Activated T-helper 17 cell treated with anti-CD3 and anti-CD28 coated beads, Interleukin-2, amount 50 U/mL, for 72 hours (primary cell): ENCODE measurements at places on chromosomes 7 and 10. TPM values are rescaled to one million over a fixed set of nuclear protein-coding genes. Genes with fewer than 3 reads are reported as not detected.

DNA sequence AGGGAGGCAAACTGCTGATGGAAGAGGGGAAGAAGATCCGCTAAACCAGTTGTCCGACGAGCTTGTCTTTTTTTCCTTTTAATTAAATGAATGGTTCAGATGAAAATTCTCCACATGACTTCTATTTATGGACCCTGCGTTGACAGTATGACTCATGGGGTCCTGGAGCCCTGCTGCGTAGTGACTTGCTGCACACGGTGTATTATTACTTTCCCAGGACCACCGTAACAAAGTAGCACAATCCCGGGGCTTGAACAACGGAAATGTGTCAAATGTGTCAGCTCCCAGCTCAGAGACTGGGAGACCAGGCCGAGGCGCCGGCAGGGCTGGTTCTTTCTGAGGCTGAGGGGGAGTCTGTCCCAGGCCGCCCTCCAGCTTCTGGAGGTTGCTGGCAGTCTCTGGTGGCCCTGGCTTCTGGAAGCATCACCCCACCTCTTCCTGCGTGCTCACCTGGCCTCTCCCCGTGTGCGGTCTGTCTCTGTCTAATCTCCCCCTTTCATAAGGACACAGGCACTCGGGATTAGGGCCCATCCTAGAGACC, 33.8 kb upstream of the MNX1 start:
- no peak for ATAC-seq

DNA sequence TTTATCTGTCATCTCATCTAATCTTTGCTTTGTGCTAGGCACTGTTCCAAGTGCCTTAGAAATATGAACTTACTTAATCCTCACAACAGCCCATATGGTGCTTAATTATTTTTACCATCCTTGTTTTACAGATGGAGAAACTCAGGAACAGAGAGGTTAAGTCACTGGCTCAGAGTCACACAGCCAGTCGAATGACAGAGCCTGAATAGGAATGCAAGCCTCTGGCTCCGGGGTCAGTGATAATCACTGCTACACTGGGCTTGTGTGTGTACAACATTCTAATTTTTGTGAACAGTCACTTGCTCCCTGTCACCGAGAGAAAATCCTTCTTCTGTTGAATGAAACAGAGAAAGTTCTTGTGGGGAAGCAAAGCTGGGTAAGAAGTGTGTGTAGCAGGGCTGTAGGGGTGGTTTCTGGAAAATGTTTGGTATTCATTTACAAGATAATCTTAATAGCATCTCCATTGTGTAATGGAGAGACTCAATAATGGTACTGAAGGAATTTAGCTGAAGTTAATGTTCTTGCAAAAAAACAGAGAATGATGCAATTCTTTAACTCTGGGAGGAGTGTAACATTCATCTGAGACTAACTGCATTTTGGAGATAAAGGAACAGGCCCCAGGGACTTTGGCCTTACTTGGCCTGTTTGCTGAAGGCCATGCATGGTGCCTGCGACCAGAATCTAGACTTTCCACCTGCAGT, 290.6 kb downstream of the FRMD4A start:
- no peak for ATAC-seq

MKX gene
- 0.11 TPM for total RNA-seq

DNA sequence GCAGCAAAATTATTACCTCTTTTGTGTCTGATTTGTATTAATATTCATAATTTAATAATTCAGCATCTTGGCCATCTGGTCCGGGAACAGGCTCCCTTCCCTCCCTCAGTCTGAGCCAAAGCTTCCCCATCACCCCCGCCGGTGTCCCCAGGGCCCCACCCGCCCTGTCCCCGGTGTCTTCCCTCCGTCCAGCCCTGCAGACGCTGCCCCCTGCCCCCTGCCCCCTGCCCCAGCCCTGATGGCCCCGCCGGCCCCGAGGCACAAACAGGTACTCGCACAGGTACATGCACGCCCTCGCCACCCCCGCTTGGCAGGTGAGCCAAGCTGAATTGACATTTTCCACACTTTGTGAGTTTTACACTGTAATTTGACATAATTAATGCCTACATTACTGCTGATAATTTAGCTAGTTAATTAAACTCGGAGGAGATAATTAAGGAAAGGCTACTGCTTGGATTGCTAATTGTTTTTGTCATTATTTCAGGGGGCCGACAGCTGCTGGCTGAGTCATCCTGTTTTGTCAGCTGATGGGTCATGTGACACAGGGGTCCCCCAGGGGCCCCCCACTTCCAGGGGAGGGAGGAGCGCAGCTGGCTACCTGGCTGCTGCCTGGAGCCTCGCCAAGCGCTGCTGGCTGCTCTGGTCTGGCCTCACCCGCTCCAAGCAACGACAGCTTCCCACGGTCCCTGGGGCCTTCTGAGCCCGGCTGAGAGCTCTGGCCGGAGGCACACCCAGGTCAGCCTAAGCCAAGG, 36.6 kb downstream of the MICALL2 start:
- no peak for ATAC-seq

DNA sequence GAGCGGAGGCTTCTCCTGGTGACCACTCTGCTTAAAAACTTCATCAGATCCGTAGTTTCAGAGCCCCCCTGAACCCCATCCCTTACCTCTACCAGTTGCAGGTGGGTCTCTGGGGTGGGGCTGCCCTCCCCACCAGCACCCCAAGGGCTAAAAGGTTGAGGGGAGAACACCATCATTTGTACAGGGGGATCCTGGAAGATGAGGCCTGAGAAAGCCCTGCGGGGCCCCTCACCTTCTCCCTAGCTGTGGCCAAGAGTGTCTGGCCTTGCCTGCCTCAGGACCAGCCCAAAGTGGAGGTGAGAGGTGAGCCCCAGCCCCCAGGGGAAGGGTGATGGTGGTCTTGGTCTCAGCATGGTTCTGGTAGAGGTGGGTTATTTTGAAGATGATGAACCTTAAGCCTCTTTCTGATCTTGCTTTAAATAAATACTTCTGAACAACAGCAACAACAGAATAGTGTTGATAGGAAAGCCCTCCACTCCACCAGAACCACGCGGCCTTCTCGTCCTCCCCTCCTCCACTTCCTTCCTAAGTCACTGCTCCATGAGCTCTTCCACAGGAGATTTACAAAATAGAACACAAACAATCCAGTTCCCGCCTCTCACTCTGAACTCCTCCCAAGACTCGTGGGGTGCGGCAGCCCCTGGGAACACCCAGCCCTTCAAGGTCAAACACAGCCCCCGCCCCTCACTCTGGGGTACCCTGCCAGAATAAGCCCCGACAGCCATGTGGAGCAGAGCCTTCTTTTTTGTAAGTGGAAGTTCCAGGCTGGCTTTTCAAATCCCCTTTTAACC, 169.1 kb downstream of the EGFR start:
- no peak for ATAC-seq

GRCh38 chr10:78864761-78865537, 203.8 kb upstream of the ZMIZ1 start:
- ATAC-seq = no peak

DNA sequence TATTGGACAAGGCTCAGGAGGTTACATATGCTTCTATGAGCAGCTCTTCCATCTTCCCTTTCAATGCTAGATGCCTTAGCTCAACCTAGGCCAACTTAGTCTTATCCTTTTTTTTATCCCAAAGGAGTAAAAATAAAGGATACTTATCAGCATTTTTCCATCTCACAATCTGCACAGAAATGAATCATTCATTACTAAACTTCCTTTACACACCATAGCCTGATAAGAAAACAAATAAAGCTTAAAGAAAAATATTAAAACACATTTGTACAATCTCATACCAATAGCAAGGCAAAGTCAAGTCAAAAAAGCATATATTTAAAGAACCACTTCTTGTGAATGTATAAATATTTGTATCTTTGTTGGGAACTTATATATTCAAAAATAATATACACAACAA, 407.4 kb downstream of the GRM8 start:
- ATAC-seq = no peak

- ATAC-seq = no peak
Observed at GRCh38 chr10:52314822-52315552, 906 bp downstream of the DKK1 start.

C7orf57 gene
- 0.32 TPM for total RNA-seq

CUEDC2 gene
- 58.5 TPM for total RNA-seq

IFIT1B gene
- total RNA-seq = not detected

TRPV5 gene
- 0.13 TPM for total RNA-seq

GRCh38 chr7:98836811-98837629, 32.8 kb downstream of the TMEM130 start:
- no peak for ATAC-seq

FGFBP3 gene
- 0.65 TPM for total RNA-seq

ARHGEF35 gene
- 5.1 TPM for total RNA-seq

ASB10 gene
- not detected for total RNA-seq

VWDE gene
- total RNA-seq = 6.1 TPM

DNA sequence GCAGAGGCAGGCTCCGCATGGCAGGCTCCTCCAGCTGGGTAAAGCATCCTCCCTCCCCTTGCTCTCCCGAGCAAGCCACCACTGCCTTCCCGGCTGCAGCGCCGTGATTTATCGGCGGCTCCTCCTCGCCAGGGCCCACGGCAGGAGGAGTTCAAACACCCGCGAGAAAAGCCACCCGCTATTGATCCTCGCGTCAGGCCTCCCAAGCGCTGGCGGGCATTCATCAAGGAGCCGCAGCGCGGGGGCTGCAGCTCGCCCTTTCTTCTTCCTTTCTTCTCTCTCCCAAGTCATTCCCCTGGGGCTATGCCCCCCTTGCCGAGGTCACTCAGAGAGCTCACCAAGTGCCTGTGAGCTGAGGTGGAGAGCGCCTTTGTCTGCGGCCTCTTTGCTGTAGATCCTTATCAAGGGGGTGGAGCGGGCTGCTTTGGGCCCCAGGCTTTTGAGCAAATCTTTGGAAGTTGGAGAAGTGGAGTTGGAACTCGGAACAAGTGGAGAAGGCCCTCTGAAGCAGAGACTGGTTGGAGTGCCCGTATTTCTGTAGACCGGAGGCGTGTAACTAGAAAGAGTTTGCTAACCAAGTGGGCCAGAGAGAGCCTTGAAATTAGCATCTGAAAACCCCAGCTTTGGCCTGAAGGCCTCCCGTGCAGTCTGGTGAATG, 107.2 kb upstream of the PPIF start:
- ATAC-seq = no peak

CTAGE8 gene
- 0.61 TPM for total RNA-seq

- peak; percentile 78 for ATAC-seq
Observed at GRCh38 chr7:105268511-105269392, 120.0 kb downstream of the SRPK2 start.

DNA sequence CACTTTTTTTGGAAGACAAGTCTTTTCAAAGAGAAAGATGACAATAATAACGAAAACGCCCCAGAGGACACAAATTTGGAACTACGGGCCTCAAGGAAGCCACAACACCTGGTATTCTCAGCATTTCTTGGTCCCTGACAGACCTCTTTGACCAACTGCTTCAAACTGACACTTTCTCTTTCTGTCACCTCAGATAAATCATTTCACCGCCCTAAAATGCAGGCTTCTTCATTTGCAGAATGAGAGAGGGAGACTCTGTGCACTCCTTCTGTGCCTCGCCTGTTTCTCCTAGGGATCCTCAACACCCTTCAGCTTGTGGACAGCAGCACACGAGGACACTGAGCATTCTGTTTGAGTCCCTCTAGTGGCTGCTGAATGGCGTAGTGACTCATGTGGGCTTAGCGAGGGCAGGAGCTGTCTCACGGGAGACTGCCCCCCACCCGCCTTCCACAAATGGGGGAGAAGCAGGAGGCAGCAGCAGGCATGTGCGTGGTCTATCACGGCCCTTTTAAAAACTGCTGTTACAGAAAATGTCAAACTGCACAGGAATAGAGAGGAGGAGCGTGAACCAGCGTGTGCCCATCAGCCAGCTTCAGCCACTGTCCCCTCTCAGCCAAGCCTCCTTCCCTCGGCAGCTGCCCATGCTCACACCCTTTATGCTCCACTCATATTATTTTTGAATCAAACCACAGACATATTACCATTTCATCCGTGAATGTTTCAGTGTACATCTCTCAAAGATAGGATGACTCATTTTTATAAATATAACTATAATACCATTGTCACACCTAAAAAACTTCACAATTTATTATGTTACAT, 41.4 kb downstream of the GSDME start:
- ATAC-seq = peak; percentile 52

- ATAC-seq = no peak
Observed at GRCh38 chr7:69682518-69682917, 84.2 kb downstream of the AUTS2 start.

C10orf53 gene
- total RNA-seq = not detected

GRCh38 chr10:60862517-60862916, 81.5 kb downstream of the RHOBTB1 start:
- ATAC-seq = no peak

- no peak for ATAC-seq
Observed at GRCh38 chr10:62559481-62560200, 185.5 kb downstream of the ZNF365 start.

DNA sequence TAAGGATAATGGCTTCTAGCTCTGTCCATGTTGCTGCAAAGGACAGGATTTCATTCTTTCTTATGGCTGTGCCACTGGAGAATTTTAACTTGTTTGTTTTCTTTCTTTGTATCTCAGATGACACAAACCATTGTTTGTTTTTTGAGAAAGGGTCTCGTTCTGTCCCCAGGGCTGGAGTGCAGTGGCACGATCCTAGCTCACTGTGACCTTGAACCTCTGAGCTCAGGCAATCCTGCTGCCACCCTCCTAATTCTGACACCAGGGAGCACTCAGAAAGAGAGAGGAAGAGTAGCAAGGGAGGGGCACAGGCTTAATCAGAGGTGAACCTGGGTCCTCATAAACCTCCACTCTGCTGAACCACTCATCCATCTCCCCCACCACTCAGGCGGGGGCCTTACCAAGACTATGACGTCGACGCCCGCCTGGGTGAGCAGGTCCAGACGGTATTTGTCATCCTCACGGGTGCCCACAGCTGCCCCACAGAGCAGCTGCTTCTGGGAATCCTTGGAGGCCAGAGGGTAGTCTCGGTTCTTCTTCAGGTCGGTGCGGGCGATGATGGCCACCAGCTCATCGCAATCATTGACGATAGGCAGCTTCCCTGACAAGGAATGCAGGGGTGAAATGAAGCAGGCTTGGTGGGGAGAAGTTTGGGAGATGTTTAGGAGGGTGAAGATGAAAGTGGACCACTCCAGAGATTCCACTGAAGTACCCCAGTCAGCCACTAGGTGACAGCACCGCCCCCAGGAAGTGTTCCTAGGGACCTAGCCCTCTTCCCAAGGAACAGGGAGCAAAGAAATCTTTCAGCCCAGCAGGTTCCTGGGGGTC, 11.6 kb downstream of the IMPDH1 start:
- ATAC-seq = peak; percentile 60

GNG11 gene
- not detected for total RNA-seq

TFPI2 gene
- 0.42 TPM for total RNA-seq

GRCh38 chr10:60352105-60352504, 37.6 kb downstream of the ANK3 start:
- ATAC-seq = no peak

- ATAC-seq = no peak
Observed at GRCh38 chr7:151235091-151235787, 3.0 kb downstream of the CHPF2 start.
